ENCODE measurements at places on chromosomes 2 and 18.

GRCh38 chr2:30408961-30409387 is 38.1 kb upstream of the LCLAT1 start:
- no peak overlapping the region for H3K27ac ChIP-seq
- no peaks in the 10 kb centered on the region for H3K36me3 ChIP-seq
- no peaks in the 10 kb centered on the region for H3K27me3 ChIP-seq
- peaks cover 24% of the 10 kb centered on the region for H3K4me1 ChIP-seq
- no peak overlapping the region for H3K4me3 ChIP-seq

DNA sequence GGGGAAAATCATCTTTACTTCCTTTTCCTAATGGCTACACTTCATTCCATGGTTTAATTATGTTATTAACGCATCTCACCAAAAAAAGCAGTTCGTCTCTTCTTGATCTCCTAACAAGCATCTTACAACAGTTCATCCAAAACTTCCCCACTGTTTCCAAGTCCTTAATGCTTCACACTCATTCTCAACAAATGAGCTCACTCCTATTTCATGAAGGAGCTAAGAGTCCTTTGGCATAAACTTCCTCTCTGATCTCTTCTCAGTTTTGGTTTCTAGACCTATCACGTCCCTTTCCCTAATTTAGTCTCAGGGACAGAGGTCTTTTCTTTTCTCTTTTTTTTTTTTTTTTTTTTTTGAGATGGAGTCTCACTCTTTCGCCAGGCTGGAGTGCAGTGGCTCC is 205.9 kb upstream of the SLC39A10 start:
- H3K36me3 ChIP-seq = no peaks in the 10 kb centered on the region
- no peak overlapping the region for H3K4me3 ChIP-seq

GRCh38 chr2:33494155-33494779 is 17.8 kb downstream of the RASGRP3 start:
- peaks cover 61% of the 10 kb centered on the region for H3K4me1 ChIP-seq
- H3K4me3 ChIP-seq = no peak overlapping the region
- DNase-seq = no peak
- H3K27me3 ChIP-seq = peaks cover 4% of the 10 kb centered on the region
- peaks cover 11% of the 10 kb centered on the region for H3K36me3 ChIP-seq

- DNase-seq = no peak
- no peaks in the 10 kb centered on the region for H3K36me3 ChIP-seq
- H3K4me3 ChIP-seq = no peak overlapping the region
- no peaks in the 10 kb centered on the region for H3K4me1 ChIP-seq
- no peaks in the 10 kb centered on the region for H3K27me3 ChIP-seq
These were observed 76.5 kb downstream of the ZNF521 start for GRCh38 chr18:25275412-25276001.

Data from activated CD4-positive, alpha-beta memory T cell treated with anti-CD3 and anti-CD28 coated beads, Interleukin-2, amount 10 ng/mL, durations not matched to agents 7 days and 5 days (primary cell).